ENCODE measurements at places on chromosomes 6 and 20.

DNA sequence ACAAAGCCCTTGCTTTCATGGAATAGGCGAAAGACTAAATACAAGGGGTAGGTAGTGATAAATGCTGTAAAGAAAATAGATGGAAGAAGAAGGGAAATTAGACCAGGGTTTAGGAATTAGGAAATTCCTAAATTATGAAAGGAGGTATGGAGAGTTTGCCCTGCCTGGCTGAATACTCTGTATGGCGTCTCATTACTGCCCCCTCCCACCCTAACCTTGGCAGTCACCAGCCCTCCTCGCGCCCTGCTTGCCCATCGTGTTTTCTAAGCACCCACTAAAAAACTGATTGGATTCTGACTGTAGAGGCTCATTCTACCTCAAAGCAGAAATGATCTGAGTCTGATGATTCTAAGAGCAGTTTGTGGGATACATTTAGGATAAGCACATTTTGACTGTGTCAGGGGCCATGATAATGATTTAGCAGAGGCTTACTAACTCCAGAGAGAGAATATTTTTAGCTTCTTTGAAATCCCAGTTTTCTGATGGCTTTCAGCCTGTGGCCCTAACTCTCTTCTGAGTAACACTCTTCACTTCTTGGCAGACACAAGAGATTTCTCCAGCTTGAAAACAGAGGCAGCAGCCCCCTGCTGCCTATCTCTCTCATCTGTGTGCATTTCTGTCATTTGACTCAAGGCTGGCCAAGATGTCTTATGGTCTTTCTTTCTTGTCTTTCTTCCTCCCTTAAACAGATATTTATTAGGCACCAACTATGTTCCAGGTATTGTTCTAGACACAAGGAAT, 1.4 kb upstream of the CHD6 start:
- DNase-seq, result no peak

GRCh38 chr6:90485635-90486277, 101.1 kb downstream of the MAP3K7 start:
- no peak for DNase-seq

DNA sequence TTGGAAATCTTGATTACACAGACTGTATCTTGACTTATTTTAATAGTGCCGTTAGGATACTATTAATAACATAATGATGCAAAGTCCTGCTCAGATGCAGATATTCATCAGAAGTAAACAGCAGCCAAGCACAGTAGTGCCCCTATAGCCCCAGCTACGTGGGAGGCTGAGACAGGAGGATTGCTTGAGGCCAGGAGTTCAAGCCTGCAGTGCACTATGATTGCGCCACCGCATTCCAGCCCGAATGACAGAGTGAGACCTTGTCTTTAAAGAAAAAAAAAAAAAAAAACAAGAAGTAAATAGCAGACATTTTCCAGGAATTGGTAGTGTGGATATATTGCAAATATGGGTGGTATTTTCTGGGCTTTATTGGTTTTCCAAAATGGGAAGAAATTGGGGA, 61.8 kb downstream of the TULP4 start:
- no peak for DNase-seq

DNA sequence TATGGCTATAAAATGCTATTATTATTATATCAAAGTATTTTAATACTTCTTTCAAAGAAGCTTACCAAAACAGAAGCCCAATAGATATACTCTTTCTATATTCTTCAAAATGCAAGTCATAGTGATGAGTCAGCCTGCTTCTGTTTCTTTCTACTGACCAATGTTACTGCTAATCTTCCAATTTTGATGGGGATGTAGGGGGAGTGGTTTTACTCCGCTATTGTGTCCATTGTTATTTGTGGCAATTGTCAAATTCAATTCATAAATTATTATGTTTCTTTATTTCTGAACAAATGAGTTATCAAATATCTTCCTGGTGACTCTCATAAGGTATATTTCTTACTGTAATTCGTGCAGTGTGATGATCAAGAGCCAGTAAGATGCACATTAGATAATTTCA, 221.5 kb upstream of the DEFB112 start:
- no peak for DNase-seq

DNA sequence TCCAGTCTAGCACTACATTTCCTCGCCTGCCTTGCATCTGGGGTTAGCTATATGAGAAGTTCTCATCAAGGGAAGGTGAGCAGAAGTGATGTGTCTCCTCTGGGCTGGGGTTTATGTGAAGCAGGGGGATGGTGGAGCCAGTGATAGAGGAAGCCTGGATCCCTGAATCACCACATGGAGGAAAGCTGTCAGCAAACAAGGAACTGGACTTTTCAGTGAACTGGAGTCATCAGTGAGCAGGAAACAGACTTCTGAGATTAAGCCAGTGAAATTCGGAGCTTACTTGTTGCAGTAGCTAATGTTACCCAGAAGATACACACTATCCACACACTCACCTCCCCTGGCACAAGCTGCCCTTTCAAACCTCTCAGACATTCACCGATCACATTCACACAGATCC, 13.4 kb upstream of the TOX2 start:
- no peak for DNase-seq

DNA sequence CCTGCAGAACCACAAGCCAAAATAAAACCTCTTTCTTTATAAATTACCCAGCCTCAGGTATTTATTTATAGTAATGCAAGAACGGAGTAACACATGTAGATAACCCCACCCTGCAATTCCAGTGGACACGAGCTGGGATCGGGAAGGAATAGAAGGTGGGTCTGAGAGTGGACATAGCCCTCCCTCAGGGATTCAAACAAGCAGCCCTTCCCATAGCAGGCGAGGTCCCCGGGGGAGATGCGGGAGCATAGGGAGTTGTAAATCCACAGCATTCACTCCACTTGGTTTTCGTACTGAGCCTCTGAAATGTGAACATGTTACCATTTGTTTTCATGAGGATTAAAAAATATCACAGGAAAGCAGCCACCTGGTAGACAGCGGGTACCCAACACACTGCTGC, 312.6 kb downstream of the CDH4 start:
- no peak for DNase-seq

- DNase-seq, result no peak
Observed at GRCh38 chr20:52438326-52438963, 246.9 kb upstream of the ZFP64 start.

- DNase-seq, result no peak
Observed at GRCh38 chr6:112911959-112912358, 564.8 kb downstream of the RFPL4B start.

GRCh38 chr6:155089746-155090145, 94.6 kb downstream of the TIAM2 start:
- DNase-seq, result no peak

DNA sequence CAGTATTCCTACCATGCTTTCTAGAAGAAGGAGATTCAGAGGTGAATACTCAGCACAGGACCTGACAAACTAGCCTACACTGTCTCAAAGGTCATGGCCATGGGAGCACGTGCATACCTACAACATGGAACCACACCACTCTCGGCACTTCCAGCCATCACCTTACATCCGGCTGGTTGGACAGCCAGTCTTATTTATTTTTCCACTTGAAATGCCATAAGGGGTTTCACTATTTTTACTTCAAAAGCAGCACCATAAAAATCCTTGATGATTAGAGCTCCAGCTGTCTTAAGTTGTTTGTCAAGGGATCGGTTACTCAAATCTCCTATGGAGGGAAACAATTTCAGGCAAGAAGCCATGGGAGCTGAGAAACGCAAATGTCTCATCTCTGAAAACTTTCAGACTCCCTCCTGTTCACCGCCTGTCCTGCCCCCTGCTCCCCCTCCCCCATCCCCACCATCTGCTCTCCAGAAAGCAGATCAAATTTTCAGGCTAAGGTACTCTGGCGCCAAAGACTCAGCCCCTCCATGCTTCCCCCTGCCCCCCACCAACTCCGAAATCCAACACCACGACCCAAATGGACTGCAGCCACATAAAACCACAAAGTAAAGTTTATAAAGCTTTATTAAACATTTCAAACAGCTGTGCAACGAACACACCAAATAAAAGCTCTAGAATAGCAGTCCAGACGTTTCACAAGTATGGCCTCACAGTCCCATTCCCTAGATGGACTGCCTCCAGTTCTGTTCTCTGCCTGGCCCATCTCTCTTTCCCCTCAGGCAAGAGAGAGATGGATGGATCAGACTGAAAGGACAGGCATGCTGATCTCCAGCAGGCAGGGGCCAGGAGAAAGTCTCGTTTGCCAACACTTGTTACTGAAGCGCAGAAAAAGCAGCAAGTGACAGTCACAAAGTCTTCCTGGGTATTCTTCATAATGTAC, 4.0 kb upstream of the NNAT start:
- DNase-seq, result no peak

GRCh38 chr6:125584468-125584939, 164.9 kb upstream of the HEY2 start:
- DNase-seq, result no peak

DNA sequence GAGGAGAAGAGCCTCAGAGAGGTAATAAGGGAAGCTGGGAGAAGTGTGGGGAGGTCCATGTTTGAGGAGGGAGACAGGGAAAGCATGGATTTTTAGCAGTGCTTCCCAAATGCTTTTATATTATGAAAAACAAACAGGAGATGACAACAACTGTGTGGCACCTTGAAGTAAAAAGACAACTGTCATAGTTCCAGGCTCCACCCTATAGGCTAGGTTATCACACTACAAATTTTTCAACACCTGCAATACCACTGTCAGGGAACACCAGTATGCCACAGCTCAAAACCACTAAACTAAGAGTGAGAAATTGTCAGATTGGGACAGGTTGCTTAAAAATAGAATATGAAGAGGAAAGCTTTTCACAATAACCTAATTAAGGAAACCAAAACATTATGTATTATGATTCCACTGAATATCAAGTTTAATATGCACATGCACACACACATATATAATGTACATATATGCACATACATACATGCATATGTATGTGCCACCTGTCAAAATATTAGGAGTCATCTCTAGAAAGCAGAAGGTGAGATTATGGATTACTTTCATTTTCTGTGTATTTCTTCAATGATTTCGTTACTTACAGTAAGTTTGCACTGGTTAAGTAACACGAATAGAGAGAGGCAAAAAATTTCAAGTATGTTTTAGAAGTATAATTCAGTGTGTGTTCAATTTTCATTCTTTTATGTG, 261.2 kb downstream of the PTPRK start:
- DNase-seq, result no peak

All from activated CD4-positive, alpha-beta T cell treated with anti-CD3 and anti-CD28 coated beads, Interleukin-2, amount 50 U/mL, for 24 hours (primary cell).